Activated CD4-positive, alpha-beta memory T cell treated with anti-CD3 and anti-CD28 coated beads, Interleukin-2, amount 10 ng/mL, durations not matched to agents 7 days and 5 days (primary cell): ENCODE measurements at places on chromosomes 3 and 15.

GRCh38 chr3:154536751-154537150, 106.8 kb upstream of the GPR149 start:
- DNase-seq, result no peak

DNA sequence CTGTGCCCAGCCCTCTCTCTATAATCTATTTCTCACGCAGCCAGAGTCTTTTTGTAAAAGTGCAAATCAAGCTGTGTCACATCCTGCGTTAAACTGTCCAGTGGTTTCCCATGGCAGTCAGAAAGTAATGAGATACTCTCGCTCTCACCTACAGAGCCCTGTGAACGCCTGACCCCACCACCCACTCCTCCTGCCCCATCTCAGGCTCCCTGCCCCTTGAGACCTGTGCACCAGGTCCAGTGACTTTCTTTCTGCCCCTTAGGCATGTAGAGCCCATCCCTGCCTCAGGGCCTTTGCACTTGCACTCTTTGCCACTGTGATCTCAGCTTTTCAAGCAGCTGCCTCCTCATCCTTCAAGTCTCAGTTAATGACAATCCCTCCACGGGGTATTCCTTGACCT, 58.3 kb upstream of the RASGRP1 start:
- DNase-seq, result no peak

- no peak for DNase-seq
Observed at GRCh38 chr15:24898715-24899272, 56.0 kb upstream of the SNRPN start.

GRCh38 chr3:195918176-195918575, 9.8 kb upstream of the TNK2 start:
- no peak for DNase-seq

DNA sequence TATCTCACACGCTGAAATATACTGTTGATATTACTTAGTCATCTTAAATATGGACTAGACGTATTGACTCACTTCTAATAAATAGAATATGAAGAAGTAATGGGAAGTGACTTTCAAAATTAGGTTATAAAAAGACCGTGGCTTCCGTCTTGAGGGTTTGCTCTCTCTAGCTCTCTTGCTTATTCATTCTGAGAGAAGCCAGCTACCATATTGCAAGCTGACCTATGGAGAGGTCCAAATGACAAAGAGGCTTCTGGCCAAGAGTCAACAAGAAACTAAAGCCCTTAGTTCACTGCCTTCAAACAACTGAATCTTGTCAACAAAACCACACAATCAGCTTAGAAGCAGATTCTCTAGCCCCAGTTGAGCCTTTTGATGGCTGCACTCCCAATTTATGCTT, 46.1 kb downstream of the SLC9C1 start:
- DNase-seq, result no peak

DNA sequence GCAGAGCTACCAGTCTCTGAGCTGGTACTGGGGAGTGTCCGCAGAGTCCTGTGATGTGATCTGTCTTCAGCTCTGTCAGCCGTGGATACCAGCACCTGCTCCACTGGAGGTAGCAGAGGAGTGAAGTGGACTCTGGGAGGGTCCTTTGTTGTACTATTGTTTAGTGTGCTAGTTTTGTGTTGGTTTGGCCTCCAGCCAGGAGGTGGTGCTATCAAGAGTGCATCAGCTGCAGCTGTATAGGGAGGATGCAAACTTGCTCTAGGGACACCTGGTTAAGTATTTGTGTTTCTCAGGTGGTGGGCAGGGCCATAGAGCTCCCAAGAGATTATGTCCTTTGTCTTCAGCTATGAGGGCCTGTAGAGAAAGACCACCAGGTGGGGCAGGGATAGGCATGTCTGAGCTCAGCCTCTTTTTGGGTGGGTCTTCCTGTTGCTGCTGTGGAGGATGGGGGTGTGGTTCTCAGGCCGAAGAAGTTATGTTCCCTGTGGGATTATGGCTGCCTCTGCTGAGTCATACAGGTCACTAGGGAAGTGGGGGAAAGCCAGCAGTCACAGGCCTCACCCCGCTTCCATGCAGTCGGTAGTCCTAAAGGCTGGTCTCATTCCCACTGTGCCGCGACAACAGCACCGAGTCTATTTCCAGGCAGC, 443.2 kb upstream of the TBL1XR1 start:
- DNase-seq, result no peak
